Dorsolateral prefrontal cortex (tissue), 122 donors: ENCODE measurements at places on chromosomes 12 and 14.

GRCh38 chr12:71448150-71448581 lies 8.6 kb downstream of the LGR5 start:
- no peak for DNase-seq

DNA sequence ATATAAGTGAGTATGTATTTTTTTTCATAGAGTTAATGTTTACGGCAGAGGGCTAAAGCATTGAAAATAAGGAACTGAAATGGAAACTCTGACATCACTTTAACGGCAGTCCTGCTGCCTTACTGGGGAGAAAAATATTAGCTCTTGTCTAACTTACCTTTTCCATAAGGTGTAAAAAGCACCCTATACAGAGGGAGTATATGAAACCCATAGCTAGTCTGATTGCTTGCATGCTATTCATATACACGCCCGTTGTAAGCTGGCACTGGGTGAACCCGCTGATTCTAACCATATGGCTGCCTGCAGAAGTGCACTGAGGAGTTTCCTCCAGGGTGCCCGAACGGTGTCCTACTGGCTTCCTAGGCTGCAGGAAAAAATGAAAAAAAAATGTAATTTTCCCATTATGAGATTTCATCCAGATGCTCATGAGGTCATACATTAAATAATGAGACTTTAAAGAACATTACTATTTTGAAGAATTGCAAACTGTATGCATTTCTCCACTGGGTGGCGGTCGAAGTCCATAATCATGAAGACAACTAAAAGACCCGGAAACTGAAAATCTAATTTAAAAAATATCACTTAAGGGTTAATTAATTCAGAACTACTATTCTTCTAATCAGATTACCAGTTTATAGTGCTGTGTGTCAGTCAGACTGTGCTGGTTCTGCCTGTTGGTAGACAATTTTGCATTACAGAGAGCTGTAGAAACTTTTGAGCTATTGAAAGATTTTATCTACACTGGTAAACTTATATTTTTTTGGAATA lies 144.7 kb downstream of the ALX1 start:
- no peak for DNase-seq

- peak; percentile 57 for DNase-seq
Measured at GRCh38 chr12:12786706-12787601, 1.5 kb downstream of the APOLD1 start.

DNA sequence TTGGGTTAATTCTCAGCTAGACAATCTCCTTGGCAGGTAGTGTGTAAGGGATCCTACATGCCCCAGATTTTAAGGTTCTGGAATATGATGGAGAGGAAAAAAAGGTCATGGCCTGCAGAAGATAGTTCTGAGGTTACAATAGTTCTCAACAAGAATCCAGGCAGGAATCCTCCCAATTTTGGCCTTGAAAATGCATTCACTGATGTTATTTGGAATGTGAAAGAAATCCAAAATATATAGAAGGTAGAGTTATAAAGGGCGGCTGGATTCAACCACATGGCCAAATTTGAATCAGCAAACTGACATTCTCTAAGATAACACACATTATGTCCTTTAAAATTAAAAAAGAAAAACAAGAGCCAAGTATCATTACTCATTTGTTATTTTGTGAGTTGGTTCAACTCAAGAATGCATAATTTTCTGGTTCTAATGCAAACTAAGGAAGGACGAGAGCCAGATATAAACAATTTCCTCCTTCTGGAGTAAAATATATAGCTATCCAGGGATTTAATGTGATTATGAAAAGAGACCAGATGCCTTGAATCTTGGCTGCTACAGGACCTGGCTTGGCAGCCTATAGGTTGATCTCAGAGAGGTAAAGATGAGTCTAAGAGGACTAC lies 177.0 kb upstream of the G2E3 start:
- DNase-seq, result no peak

DNA sequence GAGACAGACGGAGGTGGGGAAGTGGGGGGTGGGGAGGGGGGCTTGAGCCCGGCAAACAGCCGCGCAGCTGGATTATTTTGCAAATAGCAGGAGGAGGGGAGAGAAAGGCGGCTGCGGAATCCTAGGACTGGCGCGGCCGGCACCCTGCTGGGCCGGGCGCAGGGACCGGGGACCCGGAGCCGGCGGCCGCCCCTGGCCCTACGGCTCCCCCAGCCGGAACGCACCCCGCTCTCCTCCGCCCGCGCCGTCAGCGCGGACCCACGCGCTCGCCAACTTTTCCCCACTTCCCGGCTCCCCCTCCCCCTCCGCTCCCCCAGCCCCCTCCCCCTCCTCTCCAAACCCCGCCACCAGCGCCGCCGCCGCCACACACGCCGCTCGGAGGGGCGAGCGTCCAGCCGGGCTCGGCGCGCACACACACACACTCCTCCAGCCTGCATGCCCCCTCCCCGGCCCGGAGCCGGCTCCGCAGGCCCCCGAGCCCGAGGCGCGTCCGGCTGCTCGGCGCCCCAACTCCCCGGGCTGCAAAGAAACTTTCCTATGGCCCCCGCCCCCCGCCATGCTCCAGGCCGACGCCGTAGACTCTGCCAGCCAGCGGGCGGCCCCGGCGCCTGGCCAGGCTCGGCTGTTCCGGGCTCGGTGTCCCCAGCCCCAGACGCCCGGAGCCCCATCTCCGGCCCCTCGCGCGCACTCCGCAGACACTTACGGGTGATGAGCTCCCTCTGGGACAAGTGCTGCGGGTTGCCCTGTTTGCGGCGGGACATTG lies 1.4 kb downstream of the BCL11B start:
- DNase-seq, result no peak

DNA sequence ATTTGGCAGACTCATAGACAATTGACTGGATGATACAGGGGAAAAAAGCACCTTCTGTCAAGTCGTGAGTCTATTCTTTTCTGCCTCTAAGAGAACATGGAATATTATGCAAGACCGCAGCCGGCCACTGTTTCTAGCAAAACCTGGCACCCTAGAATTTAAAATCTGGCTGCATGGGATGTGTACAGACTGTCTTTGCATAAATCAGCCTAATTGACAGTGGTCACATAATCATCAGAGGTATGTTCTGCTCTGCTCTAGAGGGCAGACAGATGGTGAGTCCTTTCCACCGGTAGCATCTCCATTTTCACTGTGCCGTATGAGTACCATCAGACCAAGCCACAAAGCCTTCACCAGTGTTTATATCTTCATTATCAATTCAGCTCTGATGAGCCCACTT lies 80.6 kb downstream of the KCNK10 start:
- no peak for DNase-seq

- no peak for DNase-seq
Measured at GRCh38 chr12:72273851-72274351, 1.7 kb downstream of the TRHDE start.

DNA sequence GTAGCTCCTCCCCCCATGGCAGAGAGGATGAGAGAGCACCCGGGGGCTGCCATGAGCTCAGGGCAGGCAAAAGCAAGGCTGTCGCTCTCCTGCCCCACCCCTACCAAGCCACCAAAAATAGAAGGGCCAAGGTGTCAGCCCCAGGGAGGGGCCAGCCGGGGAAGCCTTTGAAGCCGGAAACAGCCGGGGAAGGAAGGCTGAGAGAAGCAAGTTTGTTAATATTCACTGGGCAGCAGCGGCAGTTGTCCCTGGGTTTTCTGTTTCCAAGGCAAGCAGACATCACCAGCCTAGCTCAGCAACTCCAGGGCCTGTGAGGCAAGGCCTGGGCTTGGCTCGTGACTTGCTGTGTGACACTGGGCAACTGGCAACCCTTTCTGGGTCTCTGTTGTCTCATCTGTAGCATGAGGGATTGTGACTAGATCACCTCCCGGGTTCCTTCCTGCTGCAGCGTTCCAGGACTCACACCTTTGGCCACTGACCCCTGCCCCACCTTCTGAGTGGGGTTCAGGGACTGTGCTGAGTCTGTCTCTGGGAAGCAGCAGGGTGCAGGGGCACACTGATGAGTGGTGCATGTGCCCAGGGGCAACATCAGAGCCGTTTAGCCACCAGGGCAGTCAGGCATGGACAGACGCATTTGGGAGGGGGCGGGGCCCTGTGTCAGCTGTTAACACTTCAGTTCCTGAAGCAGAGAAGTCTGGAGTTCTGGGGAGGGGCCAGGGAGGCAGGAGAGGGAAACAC lies 24.3 kb downstream of the SYNDIG1L start:
- DNase-seq, result peak; percentile 14

DNA sequence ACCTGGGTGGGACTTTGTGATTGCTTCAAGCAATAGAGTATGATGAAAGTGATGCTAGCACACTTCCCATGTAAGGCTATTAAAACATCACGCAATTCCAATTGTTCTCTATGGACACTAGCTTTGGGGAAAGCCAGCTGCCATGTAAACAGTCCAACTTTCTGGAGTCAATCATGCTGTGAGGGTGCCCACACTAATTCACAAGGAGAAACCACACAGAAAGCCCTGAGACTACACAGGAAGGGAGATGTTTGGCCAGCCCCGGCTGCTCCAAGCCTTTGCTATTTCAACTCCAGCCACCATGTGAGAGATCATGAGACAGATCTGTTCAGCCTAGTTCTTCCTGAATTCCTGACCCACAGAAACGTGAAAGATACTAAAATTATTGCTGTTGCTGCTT lies 96.3 kb downstream of the ST8SIA1 start:
- DNase-seq, result no peak

- no peak for DNase-seq
Measured at GRCh38 chr12:53956251-53956887, 1.7 kb downstream of the HOXC12 start.

GRCh38 chr12:81942594-81942993 lies 183.4 kb upstream of the PPFIA2 start:
- no peak for DNase-seq

GRCh38 chr12:126960709-126961108 lies 1306.3 kb upstream of the TMEM132C start:
- no peak for DNase-seq

DNA sequence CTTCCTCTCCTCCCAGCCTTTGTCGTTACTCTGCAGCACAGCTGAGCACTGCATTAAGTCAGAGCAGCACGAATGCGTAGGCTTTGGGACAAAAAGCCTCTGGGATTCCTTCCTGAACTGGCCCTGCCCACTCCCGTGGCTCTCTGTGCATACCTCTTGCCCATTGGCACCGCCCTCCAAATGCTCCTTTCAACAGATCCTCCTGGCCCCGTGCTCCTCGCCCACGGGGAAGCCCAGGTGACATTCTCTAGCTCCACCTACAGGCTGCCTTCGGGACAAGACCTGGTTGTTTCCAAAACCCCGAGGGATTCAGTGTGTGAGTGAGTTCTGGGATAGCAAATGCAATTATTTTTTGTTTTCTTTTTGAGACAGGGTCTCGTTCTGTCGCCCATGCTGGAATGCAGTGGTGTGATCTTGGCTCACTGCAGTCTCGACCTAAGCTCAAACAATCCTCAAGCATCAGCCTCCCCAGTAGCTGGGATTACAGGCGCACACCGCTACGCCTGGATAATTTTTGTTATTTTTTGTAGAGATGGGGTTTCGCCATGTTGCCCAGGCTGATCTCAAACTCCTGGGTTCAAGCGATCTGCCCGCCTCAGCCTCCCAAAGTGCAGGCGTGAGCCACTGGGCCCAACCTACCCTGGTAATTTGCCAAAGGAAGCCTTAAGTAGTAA lies 17.9 kb upstream of the TDRD9 start:
- DNase-seq, result peak; percentile 84

DNA sequence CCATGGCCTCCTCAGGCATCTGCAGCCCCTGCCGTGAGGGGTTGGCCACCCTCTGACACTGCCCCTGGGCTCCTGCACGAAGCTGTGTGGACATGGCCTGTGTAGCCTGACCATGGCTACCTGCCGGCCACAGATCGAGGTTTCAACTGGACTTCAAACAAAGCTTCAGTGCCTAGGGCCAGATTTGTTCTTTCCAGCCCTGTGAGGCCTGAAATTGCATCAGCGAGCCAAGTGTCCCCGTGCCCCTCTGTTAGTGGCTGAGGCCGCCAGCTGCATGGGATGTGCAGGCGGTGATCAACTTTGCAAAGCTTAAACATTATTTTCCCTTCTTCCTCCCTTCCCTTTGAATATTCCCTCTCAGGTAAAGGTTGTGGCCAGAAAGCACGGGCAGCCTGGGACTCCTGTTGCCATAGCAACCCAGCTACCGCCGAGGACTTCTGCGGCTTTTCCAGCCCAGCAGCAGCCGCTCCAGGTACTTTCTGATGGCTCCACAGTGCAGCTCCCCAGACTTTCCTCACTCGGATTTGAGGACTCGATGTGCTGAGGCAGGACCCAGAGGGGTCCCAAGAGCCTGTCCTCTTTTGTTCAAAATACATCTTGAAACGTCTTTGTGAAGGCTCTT lies 35.8 kb downstream of the DDX51 start:
- DNase-seq, result no peak
